ENCODE measurements at places on chromosomes 5 and 9.

DNA sequence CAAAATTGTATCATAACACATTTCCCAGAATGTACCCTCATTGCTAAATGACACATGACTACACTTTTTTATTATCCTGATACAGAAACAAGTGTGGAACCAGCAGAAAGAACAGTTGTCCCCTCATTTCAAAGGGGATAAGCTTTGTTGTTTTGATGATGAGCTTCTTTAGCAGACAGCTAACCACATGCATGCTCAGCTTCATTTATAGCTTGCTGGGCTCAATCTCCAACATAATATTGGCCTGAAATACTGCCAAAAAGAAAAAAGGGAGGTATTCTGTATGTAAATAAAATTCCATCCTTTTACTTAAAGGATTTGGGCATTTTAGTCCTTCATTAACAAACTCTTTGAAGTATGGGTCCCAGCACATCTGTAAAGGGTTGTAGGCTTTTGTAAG, 120.4 kb downstream of the SPATA31D1 start:
- DNase-seq, result no peak

DNA sequence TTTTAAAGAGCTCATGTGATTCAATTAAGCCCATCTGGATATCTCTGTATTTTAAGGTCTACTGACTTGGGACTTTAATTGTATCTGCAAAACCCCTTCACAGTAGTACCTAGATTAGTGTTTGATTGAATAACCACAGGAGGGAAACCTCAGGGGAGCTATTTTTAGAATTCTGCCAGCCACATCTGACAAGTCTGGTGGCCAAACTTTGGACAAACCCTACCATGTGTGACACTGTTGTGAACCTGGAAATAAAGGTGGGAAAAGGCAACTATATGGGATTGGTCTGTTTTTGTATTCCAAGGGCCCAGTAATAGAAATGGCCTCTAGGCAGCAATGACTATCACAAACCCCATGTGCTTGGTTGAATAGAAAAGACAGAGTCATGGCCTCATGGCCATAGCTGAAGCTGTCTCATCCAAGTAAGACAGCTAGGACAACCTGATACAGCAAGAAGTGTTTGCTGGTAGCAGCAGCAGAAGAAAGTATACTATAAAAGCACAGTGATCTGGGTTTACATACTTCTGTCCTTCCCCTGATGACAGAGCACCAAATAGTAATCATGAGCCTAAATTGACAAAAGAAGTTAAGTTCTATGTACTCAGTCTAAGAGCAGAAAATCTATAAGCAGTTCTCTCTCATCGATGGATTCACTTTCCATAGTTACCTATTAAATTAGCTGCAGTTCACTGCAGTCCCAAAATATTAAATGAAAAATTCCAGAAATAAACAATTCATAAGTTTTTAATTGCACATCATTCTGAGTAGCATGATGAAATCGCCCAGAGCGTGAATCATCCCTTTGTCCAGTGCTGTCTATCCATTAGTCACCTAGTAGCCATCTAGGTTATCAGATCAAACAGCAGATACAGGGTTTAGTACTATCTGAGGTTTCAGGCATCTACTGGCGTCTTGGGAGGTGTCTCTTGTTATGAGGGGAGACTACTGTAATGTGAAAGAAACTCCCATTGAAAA, 189.8 kb downstream of the ARHGAP26 start:
- DNase-seq, result no peak

DNA sequence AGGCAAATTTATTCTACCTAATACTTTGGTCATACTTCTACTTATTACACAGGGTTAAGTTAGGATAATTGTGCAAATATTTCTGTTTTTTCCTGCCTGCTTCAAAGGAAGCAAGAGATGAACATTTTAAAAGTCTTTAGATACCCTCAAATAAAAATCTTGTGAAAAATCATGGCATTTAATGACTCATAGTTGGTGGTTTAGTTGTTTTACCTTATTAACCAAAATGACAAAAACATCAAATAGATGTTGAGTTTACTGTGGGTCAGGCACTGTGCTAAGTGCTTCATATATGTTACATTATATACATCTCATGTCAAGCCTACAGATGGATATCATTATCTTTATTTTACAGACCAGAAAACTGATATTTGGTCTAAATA, 54.4 kb downstream of the ZNF474 start:
- DNase-seq, result no peak

- DNase-seq, result no peak
These were observed 58.5 kb downstream of the PDE6A start for GRCh38 chr5:149886060-149886459.

DNA sequence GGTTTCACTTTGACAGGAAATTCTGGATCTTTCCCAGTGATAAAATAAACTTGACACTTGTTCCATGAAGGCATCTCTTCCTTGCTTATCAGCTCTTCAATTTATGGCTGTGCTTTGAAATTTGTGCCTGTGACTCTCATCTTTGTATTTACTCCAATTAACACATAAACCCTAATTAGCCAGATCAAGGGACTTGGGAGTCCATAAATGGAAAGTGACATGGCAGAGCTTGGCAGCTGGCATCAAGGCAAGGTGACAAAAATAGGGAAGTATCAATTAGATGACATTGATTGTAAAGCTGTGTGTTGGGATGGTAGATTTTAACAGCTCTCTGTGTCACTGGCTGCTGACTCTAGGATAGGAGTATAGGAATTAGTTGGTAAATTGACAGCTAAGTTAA, 133.9 kb downstream of the PBX3 start:
- DNase-seq, result peak; percentile 34

- DNase-seq, result no peak
These were observed 215.2 kb upstream of the KLF4 start for GRCh38 chr9:107704774-107705173.

GRCh38 chr9:117335837-117336433, 78.9 kb downstream of the ASTN2 start:
- peak; percentile 64 for DNase-seq

All from D341Med (cell line).